ENCODE measurements at places on chromosomes 7 and 10.
A peak's percentile ranks its signal among the peaks of the same experiment; 100 is the strongest.

DNA sequence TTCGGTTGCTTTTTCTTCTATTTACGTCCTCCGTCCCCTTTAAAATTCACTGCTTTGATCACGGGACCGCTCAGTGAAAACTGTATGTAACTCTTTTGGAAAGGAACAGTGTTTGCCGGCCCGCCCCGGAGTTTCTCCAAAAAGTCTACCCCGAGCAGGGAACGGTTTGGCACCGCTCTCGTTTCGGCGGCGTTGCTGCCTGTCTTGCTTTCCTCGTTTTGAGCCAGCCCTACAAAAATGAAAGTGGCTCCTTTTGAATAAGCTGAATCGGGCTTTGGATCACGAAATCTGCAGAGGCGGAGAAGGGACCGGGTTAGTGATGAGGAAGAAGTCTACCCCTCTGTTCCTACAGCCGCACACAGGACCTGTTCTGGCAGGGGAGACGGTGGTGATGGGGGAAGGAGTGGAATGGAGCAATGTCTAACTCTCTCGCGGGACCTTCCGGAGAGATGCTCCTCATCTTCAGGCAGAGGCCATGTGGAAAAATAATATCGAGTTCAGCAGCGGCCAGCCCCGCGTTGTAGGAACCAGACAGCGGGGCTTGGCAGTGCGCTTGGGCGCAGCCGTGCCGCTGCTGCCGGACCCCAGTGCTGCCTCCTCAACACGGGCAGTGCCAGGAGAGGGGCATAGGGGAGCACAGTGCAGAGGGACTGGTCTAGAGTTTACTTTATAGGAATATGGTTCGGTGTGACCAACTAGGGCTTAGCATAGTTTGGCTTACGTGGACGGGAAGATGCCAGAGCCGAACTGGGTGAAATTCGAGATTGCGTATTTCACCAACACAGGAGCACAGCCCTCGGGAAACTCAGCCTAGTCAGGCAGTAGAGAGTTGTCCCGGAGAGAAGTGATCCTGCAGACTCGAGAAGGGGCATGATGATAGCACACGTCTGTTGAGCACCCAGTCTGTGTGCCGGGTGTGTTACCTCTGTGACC is 1.4 kb downstream of the HTRA1 start:
- peak; percentile 57 for DNase-seq

DNA sequence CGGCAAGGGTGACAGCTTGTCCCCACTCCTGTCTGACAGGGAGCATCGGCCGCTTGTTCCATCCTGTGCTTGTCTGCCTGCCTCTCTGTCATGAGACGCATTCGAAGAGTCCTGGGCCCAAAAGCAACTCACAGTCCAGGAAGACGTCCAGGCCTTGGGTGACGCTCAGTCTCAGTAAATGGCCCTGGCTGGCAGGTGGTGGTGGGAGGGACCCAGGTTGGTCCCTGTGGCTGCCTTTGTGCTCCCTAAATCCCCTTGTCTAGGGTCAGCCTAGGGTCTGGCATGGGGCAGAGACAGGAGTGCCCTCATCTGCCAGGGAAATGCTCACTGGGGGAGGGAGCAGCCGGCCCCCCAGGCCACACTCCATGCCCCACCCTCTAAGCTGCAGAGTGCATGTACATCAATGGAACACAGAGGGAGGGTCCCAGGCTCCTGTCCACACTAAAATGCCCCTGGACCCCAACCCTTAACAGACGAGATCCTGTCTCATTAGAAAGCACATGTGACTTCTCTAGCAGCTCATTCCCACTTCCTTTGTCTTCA is 295.2 kb upstream of the ZNF32 start:
- DNase-seq = peak; percentile 29

DNA sequence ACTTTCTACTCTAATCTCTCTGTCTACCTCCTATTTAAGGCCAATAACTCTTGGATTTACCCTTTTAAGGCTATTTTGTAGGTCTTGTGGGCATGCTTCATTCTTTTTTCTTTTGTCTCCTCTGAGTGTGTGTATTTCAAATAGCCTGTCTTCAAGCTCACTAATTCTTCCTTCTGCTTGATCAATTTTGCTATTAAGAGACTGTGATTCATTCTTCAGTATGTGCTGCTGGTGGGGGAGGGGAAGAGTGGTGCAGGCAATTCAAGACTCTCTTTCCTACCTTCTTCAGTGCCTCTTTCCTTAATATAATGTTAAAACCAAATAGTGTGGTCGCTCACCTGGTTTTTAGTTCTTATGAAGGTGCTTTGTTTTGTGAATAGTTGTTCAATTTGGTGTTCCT is 20.0 kb downstream of the ABCB1 start:
- no peak for DNase-seq

GRCh38 chr10:130022511-130023299 is 58.6 kb upstream of the EBF3 start:
- DNase-seq = no peak

DNA sequence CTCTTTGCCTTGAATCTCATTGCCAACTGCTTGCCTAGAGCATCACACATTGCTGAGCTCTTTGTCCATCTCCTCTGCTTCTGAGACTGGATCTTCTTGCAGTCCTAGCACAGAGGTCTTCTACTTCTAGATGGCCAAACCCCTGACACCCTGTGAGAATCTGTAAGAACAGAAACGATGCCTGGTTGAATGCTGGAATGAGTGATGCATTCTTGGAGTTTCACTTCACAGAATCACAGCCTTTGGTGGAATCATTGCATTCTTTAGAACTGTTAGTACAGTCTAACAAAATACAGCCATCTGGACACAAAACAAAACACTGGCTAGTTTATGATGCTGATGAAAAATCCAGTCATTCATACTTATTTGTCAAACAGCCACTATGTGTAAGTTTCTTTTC is 141.7 kb upstream of the ITGB1 start:
- DNase-seq = no peak

DNA sequence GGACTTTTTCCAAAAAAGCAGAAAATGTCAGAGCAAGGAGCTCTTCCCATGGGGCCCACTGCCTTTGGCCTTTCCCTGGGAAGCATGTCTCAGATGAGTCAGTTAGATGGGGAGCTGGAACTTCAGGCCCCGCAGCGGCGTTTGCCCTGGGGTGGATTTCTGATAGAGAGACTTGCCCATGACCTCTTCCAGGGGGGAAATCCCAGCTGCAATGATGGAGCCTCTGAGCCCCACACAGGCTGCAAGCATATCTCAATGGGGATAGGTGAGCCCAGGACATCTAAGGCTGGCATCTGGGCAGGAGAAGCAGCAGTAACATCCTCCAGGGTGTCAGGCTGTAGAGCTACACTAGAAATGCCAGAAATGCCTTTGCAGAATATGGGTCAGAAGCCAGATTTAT is 269.2 kb upstream of the TCERG1L start:
- peak; percentile 18 for DNase-seq
